Kidney (tissue), 22 donors: ENCODE measurements at places on chromosomes 7 and 10.

DNA sequence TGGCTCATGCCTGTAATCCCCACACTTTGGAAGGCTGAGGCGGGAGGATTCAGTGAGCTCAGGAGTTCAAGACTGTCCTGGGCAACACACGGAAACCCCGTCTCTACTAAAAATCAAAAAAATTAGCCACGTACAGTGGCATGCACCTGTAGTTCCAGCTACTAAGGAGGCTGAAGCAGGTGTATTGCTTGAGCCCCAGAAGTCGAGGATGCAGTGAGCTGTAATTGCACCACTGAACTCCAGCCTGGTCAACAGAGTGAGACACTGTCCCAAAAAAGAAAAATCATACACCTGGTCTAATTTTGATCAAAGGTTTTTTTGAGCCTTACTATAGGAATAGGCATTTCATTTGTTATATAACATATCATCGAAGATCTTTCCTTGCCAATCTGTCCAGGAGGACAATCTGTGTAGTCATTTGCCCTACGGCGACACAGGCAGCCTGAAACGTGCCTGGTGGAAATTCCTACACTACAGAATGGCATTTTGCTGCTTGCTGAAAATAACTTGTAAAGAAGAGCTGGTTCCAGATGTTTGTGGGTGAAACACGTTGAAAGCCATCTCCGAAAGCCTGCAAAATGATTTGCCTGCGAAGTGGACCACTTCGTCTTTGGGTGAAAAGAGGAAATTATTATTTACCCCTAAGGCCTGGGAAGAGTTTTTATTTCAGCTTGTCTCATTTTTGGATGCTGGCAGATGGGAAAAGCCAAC, 31.3 kb upstream of the GDI2 start:
- DNase-seq: no peak

DNA sequence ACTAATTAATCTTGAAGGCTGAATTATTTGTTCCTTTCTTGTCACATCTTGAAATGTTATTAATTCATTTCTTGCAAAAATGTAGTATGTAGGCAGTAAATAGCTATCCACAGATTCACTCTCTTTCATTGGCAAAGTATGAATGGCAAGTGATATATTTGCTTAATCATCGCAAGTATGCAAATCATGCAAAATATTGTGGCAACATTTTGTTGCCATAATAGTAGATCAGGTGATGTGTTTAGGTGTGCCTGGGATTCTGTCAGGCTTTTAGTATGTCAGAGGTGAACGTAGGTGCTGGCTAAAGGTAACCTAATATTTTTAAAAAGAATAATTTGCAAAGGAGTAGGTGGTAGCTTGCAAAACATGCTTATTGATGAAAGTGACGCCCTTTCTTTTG, 5.9 kb downstream of the MAP3K8 start:
- no peak for DNase-seq

- DNase-seq: no peak
Measured at GRCh38 chr7:101288439-101288838, 33.2 kb downstream of the IFT22 start.

GRCh38 chr7:132430041-132430855, 146.0 kb downstream of the PLXNA4 start:
- no peak for DNase-seq

GRCh38 chr10:87177-88080, 38.3 kb upstream of the TUBB8 start:
- no peak for DNase-seq

DNA sequence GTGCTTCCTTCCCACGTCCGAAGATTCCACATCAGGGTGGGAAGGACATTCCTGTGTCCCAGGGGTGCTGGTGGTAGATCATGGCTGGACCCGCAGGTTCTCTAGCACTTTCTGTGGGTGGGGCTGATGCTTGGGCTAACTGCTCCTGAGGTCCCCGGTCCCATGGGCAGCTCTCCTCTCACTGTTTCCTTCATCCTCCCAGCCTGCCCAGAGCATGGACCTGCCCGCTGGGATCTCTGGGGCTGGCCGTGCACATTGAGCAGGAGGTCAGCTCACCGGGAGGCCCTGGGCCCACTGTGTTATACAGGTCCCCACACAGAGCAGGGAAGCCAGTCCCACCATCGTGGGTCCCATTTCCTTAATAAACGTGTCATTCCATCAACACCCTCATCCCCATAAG, 502.3 kb downstream of the TCERG1L start:
- no peak for DNase-seq

DNA sequence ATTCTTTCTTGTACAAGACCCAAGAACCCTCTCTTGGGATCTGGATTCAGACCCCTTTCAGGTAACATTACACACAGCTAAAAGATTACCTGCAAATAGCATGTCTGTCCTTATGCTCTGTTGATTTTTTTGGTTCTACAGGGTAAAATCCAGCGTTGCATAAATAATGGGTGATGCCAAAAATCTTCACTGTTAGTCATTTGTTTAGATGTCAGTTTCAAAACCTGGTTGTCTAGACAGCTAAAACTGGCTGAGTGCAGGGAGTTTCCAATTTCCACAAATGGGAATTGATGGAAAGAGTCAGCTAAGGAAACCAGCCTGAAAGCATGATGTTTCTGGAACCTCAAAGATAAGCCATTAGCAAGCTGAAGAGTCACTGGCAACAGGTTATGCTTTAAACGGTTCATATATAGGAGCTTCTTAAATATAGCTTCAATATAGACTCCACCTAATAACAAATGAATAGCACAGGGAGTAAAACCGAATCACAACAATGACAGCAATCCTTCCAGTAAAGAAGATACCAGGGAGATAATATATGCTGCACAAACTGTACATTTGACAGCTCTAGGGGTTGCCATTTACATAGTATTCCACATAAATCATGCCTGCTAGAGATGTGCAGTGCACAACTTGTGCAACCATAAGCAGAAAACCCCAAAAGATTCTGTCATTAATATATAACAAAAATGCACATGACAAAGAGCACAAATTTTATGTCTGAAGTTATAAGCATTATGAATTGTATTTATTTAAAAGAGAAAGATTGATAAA, 20.4 kb downstream of the CCDC71L start:
- no peak for DNase-seq

GRCh38 chr7:57198801-57199200, 66.6 kb upstream of the ZNF479 start:
- no peak for DNase-seq

DNA sequence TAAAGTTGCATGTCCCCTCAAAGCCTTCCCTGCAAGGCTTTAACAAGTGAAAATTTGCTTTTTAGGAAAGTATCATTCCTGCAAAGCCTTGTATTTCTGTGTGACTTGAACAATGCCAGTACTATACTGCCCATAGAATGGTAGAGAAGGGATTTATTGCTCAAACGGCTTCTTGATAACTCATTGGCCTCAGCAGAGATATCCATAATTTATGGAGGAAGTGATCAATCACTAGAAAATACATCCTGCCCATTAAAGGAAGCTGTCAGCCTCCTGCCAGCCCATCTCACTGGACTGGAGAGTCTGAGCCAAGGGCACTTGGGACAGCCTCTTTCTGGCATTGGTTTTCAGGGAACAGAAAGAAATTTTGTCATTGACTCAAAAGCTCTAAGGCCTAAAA, 152.6 kb downstream of the XPNPEP1 start:
- DNase-seq: no peak

DNA sequence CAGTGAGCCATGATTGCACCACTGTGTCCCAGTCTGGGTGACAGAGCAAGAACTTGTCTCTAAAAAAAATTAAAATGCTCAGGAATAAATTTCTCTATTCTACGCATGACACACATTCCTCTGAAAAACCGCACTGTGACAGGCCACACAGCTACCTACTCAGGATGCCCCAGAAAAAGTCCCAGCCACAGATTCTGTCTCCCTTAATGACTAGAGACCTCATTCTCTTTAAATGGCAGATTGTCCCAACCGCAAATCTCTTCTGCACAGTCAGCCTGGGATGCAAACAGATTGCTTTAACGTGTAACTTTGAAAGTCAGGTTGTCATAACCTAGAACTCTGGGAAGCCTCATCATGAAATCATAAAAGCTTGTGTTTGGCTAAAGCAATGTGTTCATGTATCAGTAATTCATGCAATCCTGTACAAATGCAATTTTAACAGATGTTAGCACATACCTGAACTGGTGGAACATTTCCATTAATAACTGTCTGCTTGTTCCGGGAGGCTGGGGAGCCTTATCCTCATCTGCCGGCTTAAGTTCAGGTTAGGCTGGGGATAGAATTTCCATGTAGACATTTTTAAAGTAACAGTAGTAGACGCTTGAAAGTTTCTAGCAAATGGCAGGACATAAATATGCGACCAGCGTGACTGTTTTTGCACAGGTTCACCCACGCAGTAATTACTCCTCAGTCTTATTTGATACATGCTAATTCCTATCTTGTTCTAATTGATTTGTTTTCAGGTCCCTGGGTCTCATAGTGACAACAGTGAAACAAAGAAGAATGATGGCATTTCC, 26.2 kb upstream of the MSRB2 start:
- no peak for DNase-seq

GRCh38 chr10:119101366-119102098, 2.4 kb upstream of the DENND10 start:
- no peak for DNase-seq

DNA sequence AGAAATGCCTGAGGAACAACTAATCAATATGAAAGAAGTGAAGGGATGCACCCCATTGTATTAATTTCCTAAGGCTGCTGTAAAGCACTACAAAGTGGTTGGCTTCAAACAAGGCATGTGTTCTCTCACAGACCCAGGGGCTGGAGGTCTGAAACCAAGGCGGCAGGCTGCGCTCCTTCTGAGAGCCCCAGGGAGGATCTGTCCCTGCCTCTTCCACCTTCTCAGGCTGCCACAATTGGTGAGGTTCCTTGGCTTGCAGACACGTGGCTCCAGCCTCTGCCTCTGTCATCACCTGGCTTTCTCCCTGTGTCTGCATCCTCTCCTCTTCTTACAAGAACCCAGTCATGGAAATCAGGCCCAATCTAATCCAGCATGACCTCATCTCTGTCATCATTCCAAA, 110.1 kb downstream of the TNS3 start:
- DNase-seq: no peak

- DNase-seq: no peak
Measured at GRCh38 chr7:80277434-80278427, 143.1 kb downstream of the GNAI1 start.

- no peak for DNase-seq
Measured at GRCh38 chr10:128027306-128027705, 98.9 kb downstream of the MKI67 start.

DNA sequence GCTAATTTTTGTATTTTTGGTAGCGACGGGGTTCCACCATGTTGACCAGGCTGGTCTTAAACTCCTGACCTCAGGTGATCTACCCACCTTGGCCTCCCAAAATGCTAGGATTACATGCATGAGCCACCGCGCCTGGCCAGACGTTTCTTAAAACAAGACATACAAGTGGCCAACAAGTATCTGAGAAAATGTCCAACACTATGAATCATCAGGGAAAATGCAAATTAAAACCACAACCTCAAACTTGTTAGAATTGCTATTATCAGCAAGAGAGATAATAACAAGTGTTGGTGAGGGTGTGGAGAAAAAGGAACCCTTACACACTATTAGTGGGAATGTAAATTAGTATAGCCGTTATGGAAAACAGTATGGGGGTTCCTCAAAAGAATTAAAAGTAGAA, 148.6 kb downstream of the SUGCT start:
- no peak for DNase-seq

GRCh38 chr7:91798425-91798824, 82.1 kb downstream of the MTERF1 start:
- no peak for DNase-seq

DNA sequence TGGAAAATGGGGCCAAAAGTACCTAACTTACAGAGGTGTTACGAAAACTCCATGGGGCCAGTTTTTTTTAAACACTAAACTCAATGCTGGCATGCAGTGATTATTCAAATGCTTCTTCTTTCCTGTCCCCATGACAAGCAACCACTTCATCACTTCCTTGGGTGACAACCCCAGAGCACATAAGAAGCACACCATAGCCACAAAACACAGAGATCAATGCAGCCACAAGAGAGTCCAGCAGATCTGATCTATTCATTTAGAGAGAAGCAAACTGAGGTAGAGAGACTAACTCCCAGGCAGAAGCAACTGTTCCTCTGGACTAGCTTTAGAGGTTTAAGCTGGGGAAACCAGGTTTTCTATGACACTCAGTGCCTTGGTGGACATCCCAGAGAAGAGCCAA, 180.0 kb downstream of the GRID1 start:
- DNase-seq: no peak

DNA sequence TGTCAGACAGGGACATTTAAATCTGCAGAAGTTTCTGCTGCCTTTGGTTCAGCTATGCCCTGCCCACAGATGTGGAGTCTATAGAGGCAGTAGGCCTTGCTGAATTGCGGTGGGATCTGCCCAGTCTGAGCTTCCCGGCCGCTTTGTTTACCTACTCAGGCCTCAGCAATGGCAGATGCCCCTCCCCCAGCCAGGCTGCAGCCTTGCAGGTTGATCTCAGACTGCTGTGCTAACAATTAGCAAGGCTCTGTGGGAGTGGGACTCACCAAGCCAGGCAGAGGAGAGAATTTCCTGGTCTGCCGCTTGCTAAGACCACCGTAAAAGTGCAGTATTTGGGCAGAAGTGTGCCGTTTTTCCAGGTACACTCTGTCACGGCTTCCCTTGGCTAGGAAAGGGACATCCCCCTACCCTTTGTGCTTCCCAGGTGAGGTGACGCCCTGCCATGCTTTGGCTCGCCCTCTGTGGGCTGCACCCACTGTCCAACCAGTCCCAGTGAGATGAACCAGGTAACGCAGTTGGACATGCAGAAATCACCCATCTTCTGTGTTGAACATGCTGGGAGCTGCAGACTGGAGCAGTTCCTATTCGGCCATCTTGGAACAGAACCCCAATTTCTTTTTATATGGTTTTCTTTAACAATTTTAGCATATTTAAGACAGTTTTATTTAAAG, 28.4 kb upstream of the VWDE start:
- no peak for DNase-seq

DNA sequence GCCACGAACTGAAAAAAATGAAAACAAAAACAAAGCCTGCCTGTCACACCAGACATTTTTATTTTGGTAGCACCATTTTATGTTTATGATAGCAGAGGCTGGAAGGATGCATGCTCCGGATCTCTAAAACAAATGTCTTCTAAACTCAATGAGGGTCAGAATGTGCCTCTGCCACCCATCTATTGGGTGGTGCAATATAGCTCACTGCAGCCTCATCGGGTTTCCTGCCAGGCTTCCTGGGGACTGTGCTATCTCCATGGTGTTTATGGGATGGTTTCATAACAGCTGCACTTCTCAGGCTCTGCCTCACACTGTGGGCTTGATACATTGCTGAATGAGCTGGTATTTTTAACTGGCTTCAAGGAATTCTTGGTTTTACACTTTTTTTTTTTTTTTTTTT, 94.4 kb downstream of the ITIH5 start:
- no peak for DNase-seq

DNA sequence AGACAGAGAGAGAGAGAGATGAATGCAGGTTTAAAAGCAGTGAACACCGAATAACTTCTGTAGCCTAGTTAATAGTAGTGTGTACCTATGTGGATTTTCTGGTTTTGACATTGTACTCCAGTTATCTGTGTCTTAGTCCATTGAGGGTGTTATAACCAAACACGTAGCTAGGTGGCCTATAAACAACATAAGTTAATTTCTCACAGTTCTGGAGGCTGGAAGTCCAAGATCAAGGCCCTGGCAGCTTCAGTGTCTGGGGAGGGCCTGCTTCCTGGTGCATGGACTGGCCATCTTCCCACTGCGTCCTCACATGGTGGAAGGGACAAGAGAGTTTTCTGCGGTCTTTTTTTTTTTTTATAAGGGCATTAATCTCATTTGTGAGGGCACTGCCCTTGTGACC, 23.5 kb downstream of the AOC1 start:
- DNase-seq: no peak
